ENCODE measurements at places on chromosomes 4 and X. TPM values are rescaled to one million over a fixed set of nuclear protein-coding genes. Genes with fewer than 3 reads are reported as not detected.

- no peak for DNase-seq
Observed at GRCh38 chr4:16707874-16708273, 190.6 kb downstream of the LDB2 start.

GRCh38 chr4:175234162-175234561 is 316.0 kb downstream of the ADAM29 start:
- no peak for DNase-seq

Gene ARMCX2
- polyA plus RNA-seq, result 129 TPM

GRCh38 chrX:21509912-21510311 is 135.7 kb downstream of the CNKSR2 start:
- DNase-seq, result no peak
